ENCODE measurements at places on chromosomes 16 and 17. TPM values are rescaled to one million over a fixed set of nuclear protein-coding genes. Genes with fewer than 3 reads are reported as not detected.

GRCh38 chr16:82024316-82024715, 10.7 kb upstream of the HSD17B2 start:
- no peak overlapping the region for H3K27ac ChIP-seq
- DNase-seq: no peak
- peaks cover 4% of the 10 kb centered on the region for H3K27me3 ChIP-seq
- no peak overlapping the region for H3K4me3 ChIP-seq
- no peaks in the 10 kb centered on the region for H3K36me3 ChIP-seq

Gene SDK2
- total RNA-seq: 0.41 TPM

DNA sequence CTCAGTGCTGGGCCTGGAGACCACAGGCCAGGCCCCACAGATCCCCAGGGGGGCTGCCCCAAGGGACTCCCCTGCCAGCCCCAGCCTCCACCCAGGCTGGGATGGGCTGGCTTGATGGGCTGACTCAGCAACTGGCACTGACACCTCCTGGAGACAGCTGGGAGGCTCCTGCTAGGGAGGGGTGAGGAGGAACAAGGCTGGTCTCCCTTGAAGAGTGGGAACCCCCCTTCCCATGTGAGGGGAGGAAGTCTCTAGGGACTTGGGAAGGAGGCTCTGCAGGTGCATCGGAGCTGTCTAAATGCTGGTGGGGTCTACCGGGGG, 10.4 kb downstream of the NHERF1 start:
- no peak for DNase-seq
- no peaks in the 10 kb centered on the region for H3K36me3 ChIP-seq
- peaks cover 42% of the 10 kb centered on the region for H3K4me1 ChIP-seq
- no peak overlapping the region for H3K27ac ChIP-seq

- H3K27me3 ChIP-seq: no peaks in the 10 kb centered on the region
- H3K36me3 ChIP-seq: no peaks in the 10 kb centered on the region
- no peak for DNase-seq
- H3K27ac ChIP-seq: no peak overlapping the region
Measured at GRCh38 chr17:12097326-12097725, 76.6 kb downstream of the MAP2K4 start.

- H3K4me3 ChIP-seq: no peak overlapping the region
- no peaks in the 10 kb centered on the region for H3K27me3 ChIP-seq
- H3K27ac ChIP-seq: no peak overlapping the region
- no peak for DNase-seq
- no peaks in the 10 kb centered on the region for H3K36me3 ChIP-seq
- peaks cover 18% of the 10 kb centered on the region for H3K4me1 ChIP-seq
Measured at GRCh38 chr17:3656755-3657587, 11.4 kb downstream of the TAX1BP3 start.

DNA sequence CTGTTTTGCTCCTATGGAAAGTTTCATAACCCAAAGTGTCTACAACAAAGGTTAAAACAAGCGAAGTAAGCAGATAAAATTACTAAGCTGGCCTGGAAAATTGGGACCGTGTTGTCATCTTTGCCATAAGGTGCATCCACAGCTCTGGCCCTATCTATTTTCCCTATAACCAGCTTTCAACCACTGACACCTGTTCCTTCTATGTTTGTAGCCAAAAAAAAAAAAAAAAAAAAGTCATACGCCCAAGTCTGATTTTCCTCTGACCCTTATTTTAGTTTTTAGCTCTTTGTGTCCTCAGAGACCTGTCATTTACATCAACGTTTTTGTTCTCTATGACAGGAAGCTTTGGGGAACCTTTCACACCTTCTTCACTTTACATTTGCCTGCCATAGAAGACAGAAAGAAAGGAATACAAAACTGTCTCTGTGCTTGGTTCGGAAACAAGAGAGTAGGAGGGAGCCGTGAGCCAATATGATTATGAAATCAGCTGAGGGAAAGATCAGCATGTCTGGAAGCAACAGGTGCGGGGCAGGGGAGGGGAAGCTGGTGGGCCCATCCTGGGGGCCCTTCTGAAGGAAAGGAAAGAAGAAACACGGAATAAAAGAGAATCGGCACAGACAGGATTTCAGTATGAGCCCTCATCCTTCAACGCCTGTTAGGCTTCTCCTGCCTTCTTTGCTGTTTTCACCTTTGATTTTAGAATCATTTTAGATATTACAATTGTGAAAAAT, 8.5 kb downstream of the HS3ST3A1 start:
- DNase-seq: no peak
- no peak overlapping the region for H3K4me3 ChIP-seq
- H3K4me1 ChIP-seq: no peaks in the 10 kb centered on the region
- H3K27ac ChIP-seq: no peak overlapping the region
- peaks cover 4% of the 10 kb centered on the region for H3K27me3 ChIP-seq
- no peaks in the 10 kb centered on the region for H3K36me3 ChIP-seq

DNA sequence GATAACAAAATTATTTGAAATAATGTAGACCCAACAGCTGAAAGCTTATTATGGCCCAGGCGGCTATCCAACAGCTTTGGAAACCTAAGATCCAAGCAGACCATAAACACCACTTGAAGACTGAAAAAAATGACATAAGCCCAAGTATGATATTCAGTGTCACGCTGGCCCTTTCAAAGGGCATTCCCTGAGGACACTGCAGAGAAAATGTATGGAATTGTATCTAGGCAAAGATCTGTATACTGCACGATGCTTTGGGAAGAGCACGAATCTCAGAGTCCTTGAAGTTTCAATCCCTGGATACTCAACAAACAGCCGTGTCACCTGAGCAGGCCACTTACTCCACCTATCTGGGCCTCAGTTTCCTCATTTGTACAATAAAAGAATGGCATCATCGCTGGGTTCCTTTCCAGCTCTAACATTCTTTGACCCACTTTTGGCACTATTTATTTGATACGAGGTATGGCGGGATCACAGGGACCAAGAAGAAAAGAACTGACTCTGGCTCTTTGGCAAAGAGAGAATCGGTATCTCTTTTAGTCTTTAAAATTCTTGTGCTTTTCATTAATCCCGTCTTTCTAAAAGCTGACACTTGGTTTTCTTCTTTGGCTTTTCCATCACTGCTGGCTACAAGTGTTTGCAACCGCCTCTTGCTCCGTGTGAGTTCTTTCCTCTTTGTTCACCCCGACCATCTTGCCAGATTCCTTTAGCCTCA, 1.2 kb downstream of the STAT5B start:
- H3K27me3 ChIP-seq: no peaks in the 10 kb centered on the region
- peak overlapping the region; percentile 55 for H3K4me3 ChIP-seq
- peak overlapping the region; percentile 94 for H3K27ac ChIP-seq
- peaks cover 37% of the 10 kb centered on the region for H3K4me1 ChIP-seq

DNA sequence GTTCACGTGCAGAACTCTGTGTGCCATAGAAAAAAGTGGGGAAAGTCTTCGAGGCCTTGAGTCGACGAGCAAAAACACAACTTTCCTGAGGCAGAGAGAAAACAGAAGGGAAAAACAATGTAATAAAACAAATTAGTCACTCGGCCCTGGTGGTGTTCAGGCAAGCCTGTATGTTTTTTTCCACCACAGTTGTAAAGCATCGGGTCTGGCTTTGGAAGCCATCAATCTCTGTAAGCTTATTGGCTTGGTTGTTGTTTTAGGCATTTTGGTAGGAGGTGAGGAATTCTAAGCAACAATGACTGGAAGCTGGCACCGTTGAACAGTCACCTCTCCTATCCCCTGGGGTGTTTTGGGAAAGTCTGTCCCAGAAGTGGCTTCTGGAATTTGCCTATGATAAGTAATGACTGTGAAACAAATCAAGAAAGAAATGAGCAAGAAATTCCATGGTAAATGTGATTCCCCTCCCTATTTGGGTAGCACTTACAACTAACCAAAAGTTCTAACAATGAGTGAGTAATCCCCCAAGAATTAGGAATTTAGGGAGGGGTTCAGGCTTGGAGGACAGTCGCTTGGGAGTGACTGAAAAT, 2.8 kb downstream of the CDH13 start:
- no peak overlapping the region for H3K27ac ChIP-seq
- no peaks in the 10 kb centered on the region for H3K36me3 ChIP-seq
- H3K4me3 ChIP-seq: no peak overlapping the region

Gene TMC7
- total RNA-seq: 5.1 TPM

Gene SKAP1
- 0.90 TPM for total RNA-seq
